ENCODE measurements at places on chromosomes 7 and 10.

DNA sequence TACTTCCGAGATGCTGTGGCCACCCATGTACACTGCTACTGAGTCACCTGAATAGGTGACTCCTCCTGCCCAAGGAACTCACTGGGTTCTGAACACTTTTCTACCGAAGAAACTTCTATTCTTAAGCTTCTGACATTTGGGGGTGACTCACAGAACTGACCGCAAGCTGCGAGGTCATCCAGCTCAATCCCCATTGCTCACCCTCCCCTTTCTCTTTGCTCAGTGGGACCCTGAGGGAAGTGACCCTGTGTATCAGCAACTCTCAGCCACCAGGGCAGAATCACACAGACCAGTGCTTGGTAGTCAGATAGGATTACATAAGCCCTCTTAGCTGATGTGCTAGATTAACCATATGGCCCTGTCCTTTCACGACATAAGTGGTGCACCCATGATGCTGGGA is 46.3 kb downstream of the INSYN2A start:
- no peaks in the 10 kb centered on the region for H3K4me1 ChIP-seq
- no peak overlapping the region for H3K27ac ChIP-seq
- H3K36me3 ChIP-seq, result no peaks in the 10 kb centered on the region
- DNase-seq, result no peak
- no peaks in the 10 kb centered on the region for H3K27me3 ChIP-seq

GRCh38 chr7:91091631-91092030 is 172.6 kb upstream of the FZD1 start:
- H3K27ac ChIP-seq, result no peak overlapping the region
- peaks cover 28% of the 10 kb centered on the region for H3K4me1 ChIP-seq
- DNase-seq, result no peak
- H3K27me3 ChIP-seq, result no peaks in the 10 kb centered on the region
- H3K4me3 ChIP-seq, result no peak overlapping the region

GRCh38 chr7:2445047-2445446 is 31.2 kb downstream of the GRIFIN start:
- H3K27me3 ChIP-seq, result no peaks in the 10 kb centered on the region
- DNase-seq, result no peak
- H3K27ac ChIP-seq, result no peak overlapping the region
- H3K4me3 ChIP-seq, result no peak overlapping the region
- no peaks in the 10 kb centered on the region for H3K36me3 ChIP-seq
- no peaks in the 10 kb centered on the region for H3K4me1 ChIP-seq

- H3K27me3 ChIP-seq, result no peaks in the 10 kb centered on the region
- H3K27ac ChIP-seq, result no peak overlapping the region
- H3K4me1 ChIP-seq, result no peaks in the 10 kb centered on the region
Observed at GRCh38 chr10:122966879-122967278, 12.9 kb upstream of the C10orf88 start.
